ENCODE measurements at places on chromosomes 16 and 17. TPM values are rescaled to one million over a fixed set of nuclear protein-coding genes. Genes with fewer than 3 reads are reported as not detected.

GRCh38 chr17:19876529-19877161 is 8.9 kb upstream of the ULK2 start:
- DNase-seq, result no peak

DNA sequence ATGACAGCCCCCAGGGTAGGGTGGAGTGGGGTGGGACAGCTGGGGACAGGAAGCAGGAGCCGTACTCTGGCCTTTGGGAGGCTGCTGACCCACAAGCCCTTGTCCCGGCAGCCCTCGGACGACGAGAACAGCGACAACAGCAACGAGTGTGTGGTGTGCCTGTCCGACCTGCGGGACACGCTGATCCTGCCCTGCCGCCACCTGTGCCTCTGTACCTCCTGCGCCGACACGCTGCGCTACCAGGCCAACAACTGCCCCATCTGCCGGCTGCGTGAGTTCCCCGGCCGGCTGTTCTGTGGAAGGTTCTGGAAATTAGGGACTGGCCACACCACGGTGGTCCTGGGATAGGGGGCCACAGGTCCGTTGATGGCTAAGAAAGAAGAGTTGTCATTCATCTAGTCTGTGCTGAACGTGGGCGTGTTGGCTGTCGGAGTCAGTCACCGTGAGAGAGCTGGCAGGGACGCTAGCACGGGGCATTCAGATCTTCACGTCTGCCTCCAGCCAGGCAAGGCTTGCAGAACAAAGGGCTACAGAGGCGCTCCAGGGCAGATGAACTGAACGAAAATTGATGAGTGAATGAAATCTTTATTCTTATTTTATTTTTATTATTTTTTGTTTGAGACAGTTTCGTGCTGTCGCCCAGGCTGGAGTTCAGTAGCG is 19.8 kb upstream of the NUDT16L1 start:
- DNase-seq, result no peak

DNA sequence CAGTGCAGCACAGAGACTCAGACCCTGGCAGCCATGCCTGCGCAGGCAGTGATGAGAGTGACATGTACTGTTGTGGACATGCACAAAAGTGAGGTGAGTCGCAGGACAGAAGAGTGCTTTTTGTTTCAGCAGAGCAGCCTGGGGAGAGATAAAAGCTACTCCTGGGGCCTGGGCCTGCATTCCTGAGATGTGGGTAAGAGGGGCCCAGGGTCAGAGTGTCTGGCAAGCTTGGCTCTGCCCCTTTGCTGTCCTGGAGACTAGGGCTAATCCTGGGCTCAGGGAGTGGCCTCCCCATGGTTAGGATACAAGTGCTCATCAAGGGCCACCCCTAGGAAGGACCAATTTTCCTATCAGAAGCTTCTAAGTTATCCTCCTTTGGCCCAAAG is 4.8 kb upstream of the ERBB2 start:
- DNase-seq, result no peak

GRCh38 chr16:17474037-17474436 is 3.3 kb upstream of the XYLT1 start:
- no peak for DNase-seq

GRCh38 chr17:4678448-4679026 is 25.4 kb downstream of the PELP1 start:
- no peak for DNase-seq

DNA sequence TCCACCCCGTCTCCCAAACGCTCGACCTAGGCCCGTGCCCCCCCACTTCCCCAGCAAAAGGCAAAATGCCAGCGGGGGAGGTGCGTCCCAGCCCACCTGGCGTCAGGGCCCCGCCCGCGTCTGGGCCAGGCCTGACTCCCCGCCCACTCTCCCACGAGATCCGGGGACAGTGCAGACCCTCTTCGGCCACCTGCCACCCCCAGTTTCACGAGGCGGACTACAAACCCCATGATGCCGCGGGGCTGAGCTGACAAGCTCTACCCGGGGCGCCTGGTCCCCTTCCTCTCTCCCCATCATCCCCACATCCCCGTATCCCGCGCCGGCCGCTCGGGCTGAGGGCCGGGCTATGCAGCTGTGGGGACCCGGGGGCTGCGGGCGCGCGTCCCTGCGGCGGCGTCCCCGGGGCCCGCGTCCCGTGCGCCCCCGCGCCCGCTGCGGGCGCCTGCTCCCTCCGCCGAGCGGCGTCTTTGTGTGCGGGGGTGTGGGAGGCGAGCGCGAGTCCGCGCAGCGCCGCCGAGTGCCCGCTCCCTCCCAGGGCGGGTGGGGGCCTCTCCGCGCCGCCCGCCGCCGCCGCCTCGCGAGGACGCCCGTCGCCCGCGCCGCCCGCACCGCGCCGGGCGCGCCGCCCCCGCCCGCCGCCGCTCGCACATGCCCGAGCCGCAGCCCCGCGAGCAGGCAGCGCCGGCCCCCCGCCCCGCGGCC is at the start of gene ANKRD13B:
TSS of gene ANKRD13B (plus strand) at position 283 of the 702 bp plus-strand sequence. CDS start 490 bp downstream, outside the sequence.
- peak; percentile 39 for DNase-seq

TEKT5 gene
- total RNA-seq, result not detected

Data from activated T-cell treated with anti-CD3 and anti-CD28 coated beads, Interleukin-2, amount 50 U/mL, for 4 hours (primary cell).